Gastrocnemius medialis (tissue), 4 donors: ENCODE measurements at places on chromosomes 3 and 15.
A peak's percentile ranks its signal among the peaks of the same experiment; 100 is the strongest.

DNA sequence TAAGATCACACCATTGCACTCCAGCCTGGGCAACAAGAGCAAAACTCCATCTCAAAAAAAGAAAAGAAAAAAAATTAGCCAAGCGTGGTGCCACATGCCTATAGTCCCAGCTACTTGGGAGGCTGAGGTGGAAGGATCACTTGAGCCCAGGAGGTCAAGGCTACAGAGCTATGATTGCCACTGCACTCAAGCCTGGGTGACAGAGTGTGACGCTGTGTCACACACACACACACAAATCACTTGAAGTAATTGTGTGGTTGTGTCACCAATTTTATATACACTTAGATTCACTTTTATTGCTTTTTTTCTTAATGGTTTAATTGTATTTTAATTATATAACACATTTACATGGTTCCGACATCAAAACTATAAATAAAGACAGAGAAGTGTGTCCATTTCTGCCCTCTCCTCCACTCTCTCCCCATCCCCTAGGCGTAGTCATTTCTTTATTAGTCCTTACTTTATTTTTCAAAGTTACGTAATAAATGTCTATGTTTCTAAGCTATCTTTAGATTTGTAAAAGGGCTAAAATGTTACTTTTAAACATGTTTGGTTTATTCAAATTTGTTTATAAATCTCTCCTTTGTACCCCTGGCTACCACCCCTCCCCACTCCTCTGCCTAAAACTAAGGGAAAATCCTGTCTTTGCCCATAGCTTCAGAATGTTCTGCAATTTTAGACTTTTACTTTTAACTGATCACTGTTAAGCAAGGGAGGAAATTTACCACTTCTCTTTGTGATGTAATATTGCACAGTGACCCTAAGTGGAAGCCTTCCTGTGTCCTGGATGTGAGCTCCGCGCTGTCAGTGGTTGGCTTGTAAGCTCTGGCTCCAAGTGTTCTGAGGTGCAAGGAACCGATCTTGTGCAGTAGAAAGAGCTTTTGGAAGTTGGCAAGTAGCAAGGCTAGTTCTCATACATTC is 10.8 kb upstream of the VILL start:
- DNase-seq, result no peak

GRCh38 chr3:85660451-85660850 is 701.7 kb downstream of the CADM2 start:
- no peak for DNase-seq

DNA sequence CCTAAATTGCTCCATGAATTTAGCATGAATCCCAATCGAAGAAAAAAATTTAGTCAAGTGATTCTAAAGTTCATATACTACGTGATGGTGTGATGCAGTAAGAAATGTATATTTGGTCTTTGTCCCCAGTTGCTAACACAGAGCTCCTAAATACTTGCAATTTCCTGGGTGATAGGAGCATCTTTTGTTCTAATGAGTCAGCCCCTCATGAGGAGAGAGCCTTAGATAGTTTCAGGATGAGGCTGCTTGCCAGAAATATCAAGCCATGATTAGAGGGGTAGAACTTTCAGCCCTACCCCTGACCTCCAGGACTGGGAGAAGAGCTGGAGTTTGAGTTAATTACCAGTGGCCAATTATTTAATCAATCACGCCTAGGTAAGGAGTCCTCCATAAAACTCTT is 170.2 kb downstream of the PDE8A start:
- no peak for DNase-seq

DNA sequence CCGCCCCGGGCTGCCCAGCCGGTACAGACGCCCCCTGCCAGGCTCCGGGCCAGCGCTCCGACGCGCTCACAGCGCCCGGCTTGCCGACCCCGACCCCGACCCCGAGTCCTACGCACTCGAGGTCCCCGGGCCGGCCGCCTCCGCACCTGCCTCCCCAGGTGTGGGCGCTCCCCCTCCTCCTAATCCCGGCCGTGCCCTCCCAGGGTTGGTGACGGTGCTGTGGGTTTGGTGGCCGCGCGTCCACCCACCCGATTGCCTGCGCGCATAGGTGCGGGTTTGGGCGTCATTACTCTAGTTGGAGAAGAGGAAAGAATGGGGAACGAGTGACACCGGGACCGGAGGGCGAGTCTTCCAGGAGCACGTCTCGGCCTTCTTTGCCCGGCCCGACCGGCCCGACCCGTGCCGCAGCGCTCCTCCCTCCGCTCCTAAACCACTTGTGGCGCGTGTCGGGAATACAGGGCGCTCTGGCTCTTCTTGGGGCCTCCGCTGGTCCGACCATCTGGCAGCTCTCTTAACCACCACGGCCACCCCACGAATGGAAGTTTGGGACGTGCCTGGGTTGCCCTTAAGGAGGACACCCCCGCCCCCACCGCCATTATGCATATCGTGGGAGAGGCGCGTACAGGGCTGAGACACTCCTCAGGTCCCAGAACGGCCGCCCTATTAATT is 810 bp upstream of the THRB start:
- DNase-seq, result peak; percentile 62

- no peak for DNase-seq
Measured at GRCh38 chr3:81308306-81308705, 453.1 kb downstream of the GBE1 start.

DNA sequence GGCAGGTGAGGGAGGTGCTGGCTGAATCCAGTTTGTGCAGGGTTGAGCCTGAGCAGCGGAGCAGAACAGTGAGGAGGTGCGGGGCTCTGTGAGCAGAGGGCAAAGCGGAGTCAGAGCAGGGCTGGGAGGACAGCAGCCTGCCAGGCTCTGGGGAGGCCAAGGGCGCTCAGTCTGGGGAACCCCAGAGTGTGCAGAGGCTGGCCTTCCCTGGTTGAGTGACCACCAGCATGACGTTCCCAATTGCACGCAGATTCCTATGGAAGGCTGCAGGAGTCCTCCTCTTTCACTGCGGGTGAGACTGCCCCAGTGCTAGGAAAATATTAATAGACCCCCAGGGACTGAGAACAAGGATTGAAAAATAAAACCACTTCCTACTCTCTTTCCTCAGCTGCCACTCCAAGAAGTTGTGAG is 13.2 kb downstream of the MRAS start:
- DNase-seq, result no peak

DNA sequence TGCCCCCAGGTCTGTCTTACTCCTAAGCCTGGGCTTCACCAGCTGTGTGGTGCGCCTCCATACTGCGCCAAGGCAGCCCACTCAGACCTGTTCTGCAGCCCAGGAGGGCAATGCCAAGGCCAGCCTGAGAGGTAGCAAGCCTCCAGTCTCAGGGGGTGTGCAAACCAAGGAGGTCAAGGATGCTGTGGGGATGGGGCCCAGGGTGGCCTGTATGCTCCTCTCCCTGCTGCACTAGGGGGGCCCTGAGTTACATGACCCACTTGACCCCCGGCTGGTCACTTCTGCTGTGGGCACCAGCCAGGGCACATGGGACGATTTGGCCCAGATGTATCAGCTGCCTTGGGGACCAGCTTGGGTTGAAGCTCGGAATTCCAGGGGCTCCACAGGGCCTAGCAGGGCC is 70.0 kb upstream of the SLC6A6 start:
- no peak for DNase-seq
